ENCODE measurements at places on chromosomes 1 and 21.
A peak's percentile ranks its signal among the peaks of the same experiment; 100 is the strongest.

GRCh38 chr1:212561501-212561931 is 47.0 kb upstream of the ATF3 start:
- DNase-seq = peak; percentile 86

DNA sequence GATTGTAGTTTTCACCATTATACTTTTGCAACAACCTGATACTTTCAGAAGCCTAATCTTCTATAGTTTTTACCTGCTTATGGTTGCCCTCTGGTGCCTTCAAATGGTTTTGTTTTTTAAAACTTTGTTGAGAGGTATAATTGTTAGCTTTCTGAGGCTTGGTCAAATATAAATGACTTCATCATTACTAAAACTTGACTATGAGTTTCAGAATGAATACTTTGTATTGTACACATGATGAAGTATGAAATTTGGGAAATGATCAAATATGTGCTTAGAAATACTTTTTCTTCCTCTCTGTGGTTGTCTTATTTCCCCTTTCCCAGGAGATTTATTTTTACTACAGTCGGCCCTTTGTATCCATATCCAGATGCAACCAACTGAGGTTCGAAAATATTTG is 151.8 kb upstream of the B3GALT2 start:
- no peak for DNase-seq

GRCh38 chr21:46115441-46116188 is 17.7 kb downstream of the COL6A2 start:
- peak; percentile 40 for DNase-seq

DNA sequence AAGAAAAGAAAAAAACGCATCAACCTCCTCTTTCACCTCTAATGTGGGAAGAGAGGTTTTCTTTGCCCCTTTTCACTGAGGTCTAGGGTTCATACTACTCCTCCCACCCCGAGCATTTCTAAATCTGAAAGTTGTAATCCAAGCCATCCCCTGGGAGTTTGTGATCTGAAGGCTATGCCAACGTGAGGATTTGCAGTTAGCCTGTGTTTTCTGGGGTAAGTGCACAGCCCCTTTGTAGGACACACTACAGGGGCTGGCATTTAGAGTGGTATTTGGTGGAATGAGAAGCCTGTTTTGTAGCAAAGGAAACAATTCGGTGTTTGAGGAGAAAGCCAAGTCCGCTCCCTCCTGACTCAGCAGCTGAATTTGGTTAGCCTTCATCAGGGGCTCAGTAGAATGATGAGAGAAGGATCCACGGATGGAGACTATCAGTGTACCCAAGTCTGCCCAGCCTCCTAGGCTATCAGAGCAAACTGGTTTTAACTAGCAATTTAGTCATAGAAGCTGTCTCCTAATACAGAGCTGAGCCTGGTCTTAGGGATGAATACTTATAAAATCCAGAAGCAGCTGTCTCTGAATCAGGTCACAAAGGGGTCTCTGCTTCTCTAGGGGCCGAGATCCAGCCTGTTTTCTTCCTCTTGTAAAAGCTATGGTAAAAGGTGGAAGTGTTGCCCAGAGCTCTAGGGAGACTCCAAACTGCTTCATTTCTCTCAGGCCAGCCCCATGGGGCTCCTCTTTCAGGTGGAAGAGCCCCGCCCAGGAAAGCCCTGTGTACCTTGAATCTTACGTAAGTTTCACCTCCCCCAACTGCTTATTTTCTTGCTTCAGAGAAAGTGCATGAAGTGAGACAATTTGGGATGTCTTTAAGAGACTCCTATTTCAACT is 2.1 kb downstream of the PCP4L1 start:
- no peak for DNase-seq

DNA sequence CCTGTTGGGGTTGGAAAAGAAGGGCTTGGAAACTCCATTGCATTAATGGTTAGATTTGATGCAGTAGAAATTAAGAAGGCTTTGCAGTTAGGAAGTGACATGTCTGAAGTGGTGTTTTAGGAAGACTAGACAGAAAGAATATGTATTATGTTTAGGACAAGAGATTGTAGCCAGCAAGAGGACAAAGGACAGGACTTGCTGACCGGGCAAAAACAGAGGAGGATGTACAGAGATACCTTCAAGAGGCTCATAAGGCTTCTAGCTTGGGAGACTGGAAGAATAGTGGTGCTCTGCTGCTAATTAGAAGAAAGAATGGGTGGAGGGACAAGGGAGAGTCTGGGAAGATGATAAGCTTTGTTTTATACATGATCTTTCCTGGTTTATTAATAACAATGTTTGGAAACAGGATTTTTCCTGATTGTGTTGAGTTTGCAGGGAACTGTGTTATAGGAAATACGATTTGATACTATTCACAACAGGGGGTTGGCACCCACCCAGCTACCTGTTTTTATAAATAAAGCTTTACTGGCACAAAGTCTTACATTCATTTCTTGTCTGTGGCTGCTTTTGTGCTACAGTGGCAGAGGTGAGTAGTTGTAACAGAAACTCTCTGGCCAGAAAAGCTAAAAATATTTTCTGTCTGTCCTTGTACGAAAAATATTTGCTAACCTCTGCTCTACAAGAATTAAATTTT is 37.1 kb upstream of the TMCO2 start:
- DNase-seq = no peak

- no peak for DNase-seq
Observed at GRCh38 chr1:183636783-183637182, 1.2 kb upstream of the ARPC5 start.

- DNase-seq = no peak
Observed at GRCh38 chr1:40344597-40344996, 27.5 kb upstream of the COL9A2 start.

DNA sequence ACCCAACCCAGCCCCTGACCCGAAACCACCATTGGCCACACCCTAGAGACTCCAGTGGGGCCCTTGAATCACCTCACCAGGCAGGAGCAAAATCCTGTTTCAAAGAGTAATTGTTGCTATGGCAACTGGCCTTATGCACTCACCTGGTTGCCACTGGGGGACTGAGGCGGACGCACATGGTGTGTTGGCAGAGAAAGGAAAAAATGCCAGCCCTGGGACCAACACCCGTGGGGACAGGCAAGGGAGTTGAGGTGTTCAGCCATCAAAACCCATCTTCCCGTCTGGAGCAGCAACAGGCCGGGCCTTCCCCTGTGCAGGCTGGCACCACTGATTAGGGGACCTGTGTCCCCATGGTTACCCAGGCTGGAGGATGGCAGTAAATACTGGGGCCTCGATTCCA is 395.8 kb upstream of the VAMP3 start:
- DNase-seq = peak; percentile 26

DNA sequence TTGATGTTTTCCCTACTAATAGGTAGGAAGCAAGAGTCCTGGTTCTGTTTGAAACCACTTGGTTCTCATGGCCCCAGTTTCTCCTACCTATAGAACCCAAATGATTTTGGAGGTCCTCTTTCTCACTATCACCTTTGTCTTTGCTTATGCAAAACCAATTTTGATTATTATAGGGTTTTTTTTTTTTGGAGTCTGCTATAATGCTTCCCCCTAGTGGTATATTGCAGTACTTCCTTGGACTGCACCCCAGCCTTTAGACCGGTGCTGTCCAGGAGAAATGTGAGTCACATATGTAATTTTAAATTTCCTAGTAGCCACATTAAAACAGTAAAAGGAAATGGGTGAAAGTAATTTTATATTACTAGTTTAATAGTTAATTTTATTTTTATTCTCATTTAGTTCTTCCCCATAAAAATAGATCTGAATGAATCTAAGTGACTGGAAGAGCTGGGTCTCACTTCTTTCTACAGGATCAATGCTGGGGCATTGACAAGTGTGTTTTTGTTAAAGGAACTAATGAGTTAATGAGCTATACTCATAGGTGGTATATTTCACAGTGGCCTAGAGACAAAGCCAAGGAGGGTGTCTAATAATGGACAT is 10.6 kb downstream of the FCMR start:
- DNase-seq = no peak

DNA sequence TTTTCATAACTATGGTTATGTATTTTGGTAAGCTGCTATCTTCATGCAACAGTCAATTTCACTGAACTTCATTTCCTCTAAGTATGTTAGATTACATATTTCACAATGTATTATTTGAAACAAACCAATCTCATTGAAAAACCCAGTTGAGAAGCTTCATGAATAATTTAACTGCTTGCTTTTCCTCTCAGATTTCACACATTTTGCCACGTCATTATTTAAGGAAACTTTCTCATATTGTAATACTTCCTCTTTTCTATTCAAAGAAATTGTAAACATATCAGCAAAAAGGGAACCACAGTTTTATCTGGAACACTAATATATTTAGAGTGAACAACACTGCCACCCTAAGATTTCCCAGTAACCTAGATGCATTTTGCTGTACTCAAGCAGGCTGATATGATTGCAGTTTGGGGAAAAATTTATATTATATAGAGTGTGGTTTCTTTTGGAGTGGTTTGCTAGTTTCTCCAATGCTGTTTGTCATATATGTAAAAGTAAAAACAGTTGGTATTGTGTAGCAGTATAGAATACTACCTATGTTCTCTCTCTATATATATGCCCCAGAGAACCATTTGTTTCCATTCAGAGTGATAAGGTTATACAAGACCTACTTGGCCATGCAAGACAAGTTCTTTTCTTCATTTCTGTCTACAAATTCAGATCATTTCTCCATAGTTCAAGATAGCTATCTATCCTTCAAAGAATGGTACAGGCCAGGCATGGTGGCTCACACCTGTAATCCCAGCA is 28.4 kb upstream of the AHCTF1 start:
- no peak for DNase-seq

GRCh38 chr21:45043541-45044020 is 30.8 kb upstream of the ADARB1 start:
- no peak for DNase-seq

DNA sequence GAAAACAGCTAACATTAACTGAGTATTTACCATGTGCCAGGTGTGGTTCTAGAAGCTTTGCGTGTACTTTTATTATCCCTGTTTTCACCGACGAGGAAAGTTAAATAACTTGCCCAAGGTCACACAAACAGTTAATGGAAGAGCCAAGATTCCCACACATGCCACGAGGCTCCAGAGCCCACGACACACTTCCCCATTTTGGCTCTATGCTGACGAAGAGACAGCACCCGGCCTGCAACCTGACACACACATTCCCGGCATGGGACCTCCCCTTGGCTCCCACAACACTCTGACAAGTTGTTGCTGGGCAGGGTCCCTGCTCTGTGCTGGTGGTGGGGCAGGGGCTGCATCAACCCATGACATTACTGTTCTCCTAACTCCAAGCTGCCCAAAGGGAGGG is 52.8 kb downstream of the RAP1GAP start:
- no peak for DNase-seq

GRCh38 chr21:35791541-35792325 is 268.6 kb downstream of the SETD4 start:
- DNase-seq = no peak

- no peak for DNase-seq
Observed at GRCh38 chr1:72399807-72400206, 117.5 kb upstream of the NEGR1 start.

- DNase-seq = no peak
Observed at GRCh38 chr1:107277022-107277421, 136.2 kb downstream of the NTNG1 start.

DNA sequence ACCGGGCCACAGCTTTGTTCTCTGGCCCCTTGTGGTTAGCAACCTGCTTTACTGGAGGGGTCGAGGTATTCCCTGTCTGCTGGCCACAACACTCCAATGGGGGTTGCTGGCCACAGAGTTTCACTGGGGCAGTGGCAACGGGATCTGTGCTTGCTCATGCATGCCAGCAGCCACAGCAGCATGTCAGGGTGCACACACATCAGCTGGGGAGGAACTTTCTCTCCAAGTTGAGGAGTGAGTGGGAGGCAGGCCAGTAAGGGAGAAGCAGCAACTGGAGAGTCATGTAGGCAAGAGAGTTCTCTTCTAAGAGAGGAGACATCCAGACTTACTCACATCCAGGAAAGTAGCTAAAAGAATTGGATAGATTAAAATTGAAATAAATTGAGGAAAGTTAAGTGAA is 38.0 kb downstream of the SAMD13 start:
- DNase-seq = no peak

- no peak for DNase-seq
Observed at GRCh38 chr1:228799924-228800323, 64.6 kb downstream of the RHOU start.

DNA sequence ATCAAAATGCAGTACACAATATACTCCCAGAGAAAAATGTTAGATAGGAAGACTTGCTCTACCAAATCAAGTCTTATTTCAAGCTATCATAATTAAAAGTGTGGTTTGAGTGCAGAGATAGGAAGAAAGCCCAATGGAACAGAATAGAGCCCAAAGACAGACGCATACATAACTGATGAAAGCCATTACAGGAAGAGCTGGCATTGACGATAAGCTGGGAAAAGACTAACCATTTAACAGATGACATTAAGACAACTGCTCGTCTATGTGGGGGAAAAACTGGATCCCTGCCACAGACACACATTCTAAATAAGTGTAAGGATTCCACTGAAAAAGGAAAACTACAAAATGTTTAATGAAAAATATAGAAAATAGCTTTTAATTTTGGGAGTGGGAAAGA is 85.5 kb downstream of the NGF start:
- no peak for DNase-seq

- no peak for DNase-seq
Observed at GRCh38 chr1:53739109-53739681, at the start of gene GLIS1. TSS of gene GLIS1 (minus strand) at chr1:53739164. CDS start at chr1:53738064, 1,100 bp downstream.

DNA sequence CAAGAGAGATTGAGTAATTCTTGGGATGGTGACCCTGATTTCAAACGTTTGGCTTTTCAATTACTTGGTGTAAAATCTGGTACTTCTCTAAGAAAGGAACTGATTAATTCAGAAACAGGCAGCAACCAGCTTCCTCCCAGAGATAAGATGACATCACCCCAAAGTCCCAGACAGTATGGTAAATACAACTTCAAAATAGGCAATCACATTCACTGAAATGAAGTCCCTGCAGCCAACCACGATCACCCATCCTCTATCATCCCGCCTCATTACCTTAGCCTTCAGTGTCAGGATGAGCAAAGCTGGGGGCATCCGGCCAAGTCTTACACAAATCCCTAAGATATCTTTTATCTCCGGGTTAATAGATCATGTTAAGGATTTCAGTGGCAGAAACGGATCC is 26.4 kb upstream of the RUNX1 start:
- DNase-seq = no peak

Data from coronary artery (tissue), 2 donors.